ENCODE measurements at places on chromosomes 7 and 10. TPM values are rescaled to one million over a fixed set of nuclear protein-coding genes. Genes with fewer than 3 reads are reported as not detected.

GRCh38 chr7:121198502-121198901 is 130.3 kb upstream of the WNT16 start:
- no peak for DNase-seq

The NPC1L1 gene
- not detected for total RNA-seq

DNA sequence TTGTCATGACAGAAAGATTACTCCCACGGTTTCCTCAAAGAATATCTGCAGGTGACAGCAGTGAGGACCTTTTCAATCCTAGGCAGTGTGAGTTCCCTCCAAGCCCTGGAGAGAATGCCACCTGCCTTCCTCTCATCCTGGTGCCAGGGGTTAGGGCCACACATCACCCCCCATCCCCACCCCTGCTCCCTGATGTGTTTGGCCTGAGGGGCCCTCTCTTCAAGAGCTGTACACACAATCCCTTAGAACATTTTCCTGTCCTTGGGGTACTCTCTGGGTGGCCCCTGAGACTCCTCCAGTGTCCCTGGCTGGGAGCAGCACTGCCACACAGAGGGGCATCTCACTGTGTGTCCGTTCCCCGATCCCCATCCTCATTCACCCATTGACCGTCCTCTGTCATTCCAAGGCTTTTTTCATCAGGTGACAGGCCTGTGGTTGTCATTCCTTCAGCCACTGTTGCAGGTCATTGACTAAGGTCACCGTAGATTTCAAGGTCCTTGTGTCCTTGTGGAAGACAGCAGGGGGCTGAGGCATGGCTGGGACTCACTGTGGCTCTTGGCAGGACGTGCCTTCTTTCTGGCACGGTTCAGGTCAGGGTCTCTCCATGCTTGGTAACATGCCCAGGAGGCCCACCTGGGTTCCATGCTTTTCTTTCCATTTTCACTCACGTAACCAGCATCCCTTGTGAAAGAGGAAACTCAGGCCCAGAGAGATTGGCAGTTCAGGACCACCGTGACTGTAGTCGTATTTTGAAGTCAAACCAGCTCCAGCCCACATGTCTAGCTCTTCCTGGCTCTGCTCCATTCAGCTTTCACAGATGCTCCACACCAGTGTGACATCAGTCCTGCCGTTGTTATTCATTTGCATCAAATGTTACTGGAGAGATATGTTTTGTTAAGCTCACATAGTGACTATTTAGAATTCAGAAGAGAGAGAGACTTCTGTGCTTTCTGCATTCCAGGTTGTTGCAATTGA is 26.8 kb upstream of the BTBD16 start:
- no peak for DNase-seq

DNA sequence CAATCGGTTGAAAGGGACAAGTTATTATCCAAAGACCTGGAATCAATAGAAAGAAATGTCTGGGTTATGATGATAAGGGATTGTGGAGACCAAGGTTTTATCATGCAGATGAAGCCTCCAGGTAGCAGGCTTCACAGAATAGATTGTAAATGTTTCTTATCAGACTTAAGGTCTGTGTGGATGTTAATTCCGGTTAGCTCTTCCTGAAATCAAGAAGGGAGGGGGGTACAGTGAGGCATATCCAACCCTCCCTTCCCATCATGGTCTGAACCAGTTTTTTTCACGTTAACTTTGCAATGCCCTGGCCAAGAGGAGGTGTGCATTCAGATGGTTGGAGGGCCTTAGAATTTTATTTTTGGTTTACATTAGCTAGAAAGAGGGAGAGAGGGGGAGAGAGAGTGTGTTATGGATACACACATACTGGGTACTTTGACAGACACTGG is 9.8 kb upstream of the LRRC61 start:
- DNase-seq, result no peak

The PRTFDC1 gene
- 2.8 TPM for total RNA-seq

The IRF5 gene
- not detected for total RNA-seq

DNA sequence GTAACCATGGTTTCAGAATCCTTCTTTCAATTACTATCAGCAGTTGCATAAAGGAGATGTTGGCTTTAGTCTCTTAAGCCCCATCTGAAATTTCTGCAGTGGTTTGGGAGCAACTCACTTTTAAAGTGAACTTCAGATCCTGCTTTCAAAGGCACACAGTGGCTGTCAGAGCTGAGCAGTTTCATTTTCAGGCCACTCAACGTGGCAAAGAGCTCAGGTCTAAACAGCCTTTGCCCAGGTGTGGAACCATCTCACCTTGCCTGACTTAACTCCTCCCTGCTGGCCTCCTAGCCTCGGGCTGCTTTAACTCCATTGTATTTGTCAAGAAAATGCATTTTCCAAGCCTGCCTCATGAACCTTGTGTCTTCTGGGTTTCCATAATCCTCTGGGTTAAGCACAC is 197.5 kb upstream of the KMT2E start:
- no peak for DNase-seq

GRCh38 chr10:35184527-35185171 is 58.0 kb downstream of the CREM start:
- no peak for DNase-seq

The RAPGEF5 gene
- total RNA-seq, result 121 TPM

DNA sequence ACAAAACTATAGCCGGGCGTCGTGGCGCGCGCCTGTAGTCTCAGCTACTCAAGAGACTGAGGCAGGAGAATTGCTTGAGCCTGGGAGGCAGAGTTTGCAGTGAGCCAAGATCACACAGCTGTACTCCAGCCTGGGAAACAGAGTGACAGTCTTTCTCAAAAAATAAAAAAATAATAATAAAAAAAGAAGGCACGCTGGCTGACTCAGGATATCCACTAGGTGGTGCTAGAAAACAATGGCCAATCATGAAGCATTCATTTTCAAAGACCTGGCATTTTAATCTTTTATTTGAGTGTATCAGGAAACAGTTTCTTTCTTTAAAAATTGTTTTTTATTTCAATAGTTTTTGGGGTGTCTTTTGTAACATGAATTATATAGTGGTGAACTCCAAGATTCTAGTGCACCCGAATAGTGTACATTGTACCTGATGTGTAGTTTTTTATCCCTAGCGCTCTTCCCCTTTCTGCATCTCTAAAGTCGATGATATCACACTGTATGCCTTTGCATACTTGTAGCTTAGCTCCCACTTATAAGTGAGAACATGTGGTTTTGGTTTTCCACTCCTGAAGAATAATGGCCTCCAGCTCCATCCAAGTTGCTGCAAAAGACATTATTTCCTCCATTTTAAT is 88.6 kb downstream of the LYZL1 start:
- DNase-seq, result no peak

The EGR2 gene
- not detected for total RNA-seq

The PTN gene
- 1.9 TPM for total RNA-seq

GRCh38 chr7:147151661-147152060 is 1035.1 kb downstream of the CNTNAP2 start:
- no peak for DNase-seq

- DNase-seq, result no peak
Measured at GRCh38 chr10:73054286-73054685, 42.4 kb downstream of the P4HA1 start.

The XRCC2 gene
- total RNA-seq, result 4.6 TPM

- no peak for DNase-seq
Measured at GRCh38 chr10:62853710-62854109, 37.5 kb upstream of the EGR2 start.

- DNase-seq, result no peak
Measured at GRCh38 chr7:123757095-123757494, 8.3 kb upstream of the WASL start.

DNA sequence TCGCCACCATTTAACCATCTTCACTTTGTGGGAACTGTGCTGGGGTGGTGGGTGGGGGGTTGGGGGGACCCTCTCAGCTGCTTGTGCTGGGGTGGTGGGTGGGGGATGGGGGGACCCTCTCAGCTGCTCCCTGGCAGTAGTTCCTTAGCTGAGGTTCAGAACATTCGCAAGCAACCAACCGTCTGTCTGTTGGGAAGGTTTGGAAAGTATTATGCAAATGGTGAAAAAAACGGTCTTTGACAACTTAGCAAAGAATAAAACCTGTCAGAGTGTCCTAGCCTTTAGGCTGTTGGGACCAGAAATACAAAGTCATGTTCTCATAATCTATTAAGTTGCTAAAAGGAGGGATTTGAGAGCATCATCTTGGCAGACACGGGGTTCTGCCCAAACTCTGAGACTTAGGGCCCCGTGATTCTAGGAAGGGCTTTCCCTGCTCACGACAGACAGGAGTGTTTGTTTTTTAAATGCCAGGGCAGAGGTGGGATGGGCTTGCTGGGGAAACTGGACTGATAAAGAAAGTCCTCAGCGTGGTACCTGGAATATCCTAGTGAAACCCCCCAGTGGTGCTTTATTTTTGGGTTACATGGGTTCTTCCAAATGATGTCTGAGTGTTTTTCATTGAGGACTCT is 14.1 kb upstream of the SRGN start:
- no peak for DNase-seq

DNA sequence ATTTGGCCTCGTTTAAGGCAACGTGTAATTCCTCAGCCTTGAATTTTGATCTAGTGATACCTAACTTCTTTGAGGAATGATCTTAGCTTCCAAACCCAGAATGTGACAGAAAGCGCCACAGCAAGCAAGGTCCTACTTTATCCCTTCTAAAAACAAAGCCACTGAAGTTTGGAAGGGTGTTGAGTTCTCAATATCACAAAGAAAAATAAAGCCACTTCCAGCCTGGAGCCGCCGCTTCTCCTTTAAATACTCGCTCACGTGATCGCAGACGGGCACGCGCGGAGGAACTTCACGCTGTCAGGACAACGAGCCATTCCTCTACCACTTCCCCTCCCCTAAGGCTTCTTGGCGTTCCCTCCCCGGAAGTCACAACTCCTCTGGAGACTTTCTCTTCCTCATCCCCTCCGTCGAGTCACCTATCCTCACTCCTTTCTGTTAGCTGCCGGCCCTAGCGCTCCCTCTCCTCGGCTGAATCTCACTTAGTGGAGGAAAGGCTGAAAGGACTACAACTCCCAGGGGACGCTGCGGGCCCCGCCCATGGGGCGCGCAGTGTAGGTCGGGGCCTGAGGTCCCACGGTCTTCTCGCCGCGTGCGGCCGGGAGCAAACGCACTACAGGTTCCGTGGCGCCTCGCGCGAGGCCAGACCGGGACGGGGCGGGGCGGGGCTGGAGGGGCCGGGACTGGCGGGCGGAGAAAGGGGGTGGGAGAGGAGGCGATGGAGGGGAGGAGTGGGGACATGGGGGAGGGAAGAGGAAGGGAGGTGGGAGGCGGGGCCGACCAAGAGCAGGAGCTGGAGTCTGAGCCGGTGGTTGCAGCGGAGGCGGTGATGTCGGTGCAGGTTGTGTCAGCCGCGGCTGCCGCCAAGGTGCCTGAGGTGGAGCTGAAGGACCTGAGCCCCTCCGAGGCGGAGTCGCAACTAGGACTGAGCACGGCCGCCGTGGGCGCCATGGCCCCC is at the start of gene AHCYL2:
AHCYL2 (plus strand) TSS at position 780 of the 955 bp plus-strand sequence.
- peak; percentile 72 for DNase-seq

DNA sequence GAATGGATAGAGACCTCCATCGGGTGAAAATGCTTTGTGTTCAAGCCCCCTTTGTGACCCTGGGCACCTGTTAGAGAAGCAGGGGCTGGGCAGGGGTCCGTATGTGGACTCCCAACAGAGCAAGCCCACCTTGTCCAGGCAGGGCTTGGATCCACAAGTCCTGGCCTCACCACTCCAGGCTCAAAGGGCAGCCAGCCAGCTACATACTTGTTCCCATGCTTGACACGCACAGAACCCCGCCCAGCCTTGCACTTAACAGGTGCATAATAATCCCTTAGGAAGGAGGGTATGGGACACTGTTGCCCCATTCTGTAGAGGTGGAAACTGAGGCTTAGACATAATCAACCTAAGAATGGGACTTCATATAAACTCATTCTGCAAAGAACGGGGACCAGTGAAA is 160.6 kb downstream of the PRKAG2 start:
- no peak for DNase-seq

The LHFPL3 gene
- not detected for total RNA-seq

The TUBB8 gene
- total RNA-seq, result not detected

The LSM8 gene
- 18.8 TPM for total RNA-seq

The LRIT1 gene
- total RNA-seq, result not detected

DNA sequence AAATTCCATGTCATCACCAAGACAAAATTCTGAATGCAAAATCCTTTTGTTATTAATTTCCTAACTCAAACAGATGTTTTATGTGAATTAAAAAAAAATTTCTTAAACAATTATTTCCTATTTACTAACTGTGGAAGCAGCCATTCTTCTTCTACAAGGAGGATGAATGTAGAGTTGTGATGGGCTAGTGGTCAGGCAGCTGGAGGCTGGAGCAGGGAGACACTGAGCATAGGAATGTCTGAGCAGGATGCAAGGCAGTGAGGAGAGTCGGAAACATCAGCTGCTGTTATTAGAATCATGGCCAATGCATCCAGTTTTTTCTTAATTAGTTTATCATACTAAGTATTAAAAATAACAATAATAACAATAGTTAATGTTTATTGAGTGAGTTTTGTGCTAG is 102.5 kb upstream of the LRRTM3 start:
- DNase-seq, result no peak

DNA sequence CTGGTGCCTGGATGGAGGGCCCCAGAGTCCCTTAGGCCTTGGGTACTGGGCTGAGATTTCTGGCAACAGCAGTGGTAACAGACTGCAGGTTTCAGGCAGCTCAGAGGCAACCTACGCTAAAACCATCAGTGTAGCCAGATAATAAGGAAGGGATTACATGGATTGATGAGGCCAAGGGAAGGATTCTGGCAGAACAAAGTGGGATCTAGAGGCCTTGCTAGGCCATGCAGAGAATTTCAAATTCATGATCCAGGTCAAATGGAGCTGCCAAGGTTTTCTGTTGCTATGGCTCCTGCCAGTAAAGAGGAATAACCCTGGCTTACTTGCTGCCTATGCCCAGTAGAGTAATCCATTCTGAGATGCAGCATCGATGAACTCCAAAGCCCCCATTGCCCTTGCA is 445.7 kb downstream of the ADRA2A start:
- no peak for DNase-seq

DNA sequence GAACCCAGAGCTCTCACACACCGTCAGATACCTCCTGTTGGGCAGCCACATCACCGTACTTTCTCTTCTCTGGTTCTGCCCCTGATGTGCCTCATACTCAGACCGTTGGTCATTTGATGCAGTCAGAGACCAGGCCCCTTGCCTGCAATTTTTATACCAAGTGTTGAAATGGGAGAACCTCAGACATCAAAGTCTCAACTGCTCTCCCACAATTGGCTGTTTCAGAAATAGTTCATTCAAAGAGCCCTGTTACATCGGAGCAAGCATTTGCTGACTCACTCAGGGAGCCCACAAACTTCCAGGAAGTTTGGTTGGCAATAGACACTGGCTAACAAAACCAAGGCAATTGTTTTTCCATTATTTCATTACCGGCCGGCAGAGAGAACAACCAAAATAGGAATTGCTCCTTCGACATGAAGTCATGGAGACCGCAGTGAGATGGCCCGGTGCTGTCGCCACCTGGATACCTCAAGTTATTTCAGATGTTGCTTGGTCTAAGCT is 33.5 kb upstream of the ADAM12 start:
- DNase-seq, result peak; percentile 25

Data from glomerular endothelial cell (primary cell).